Breast epithelium (tissue), 4 donors: ENCODE measurements at places on chromosomes 3 and 15. TPM values are rescaled to one million over a fixed set of nuclear protein-coding genes. Genes with fewer than 3 reads are reported as not detected.

Gene STRIT1
- not detected for total RNA-seq

DNA sequence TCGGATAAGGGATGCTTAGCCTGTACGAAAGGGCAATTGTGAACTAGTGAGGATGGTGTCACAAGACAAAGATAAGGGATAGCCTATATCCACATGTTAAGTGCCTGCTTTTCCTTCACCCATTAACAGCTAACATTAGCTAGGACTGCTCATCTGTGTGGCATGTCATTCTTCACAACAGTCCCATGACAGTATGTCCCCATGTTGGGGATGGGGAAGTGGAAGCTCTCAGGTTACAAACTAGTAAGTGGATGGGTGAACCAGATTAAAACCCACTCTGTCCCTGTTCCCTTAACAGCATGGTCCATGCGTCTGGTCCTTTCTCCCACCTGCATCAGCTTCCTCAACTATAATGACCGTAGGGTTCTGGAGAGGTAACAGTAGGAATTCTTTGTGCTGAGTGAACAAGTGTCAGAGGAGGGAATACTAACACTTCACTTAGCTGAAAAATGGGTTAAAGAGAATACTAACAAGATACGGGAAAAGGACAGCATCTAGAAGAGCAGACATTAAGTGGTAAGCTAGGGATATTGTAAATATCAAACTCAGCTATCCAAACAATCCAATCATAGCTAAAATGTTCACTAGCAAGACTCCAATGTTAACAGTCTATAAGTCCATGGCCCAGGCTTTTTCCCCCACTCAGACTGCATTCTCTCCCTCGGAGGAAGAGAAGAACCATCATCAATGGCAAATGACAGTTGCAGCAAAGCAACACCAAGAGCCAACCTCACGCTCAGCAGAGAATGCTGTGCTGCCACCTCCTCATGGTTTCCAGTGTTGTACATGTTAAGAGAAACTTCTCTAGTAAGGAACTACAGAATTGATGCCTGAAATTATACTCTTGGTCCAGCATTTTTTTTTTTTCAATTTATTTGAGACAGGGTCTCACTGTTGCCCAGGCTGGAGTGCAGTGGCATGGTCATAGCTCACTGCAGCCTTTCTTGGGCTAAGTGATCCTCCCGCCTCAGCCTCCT lies 5.0 kb downstream of the RPLP1 start:
- H3K27me3 ChIP-seq, result no peaks in the 10 kb centered on the region
- no peaks in the 10 kb centered on the region for H3K36me3 ChIP-seq
- no peak overlapping the region for H3K27ac ChIP-seq
- no peak for DNase-seq
- no peaks in the 10 kb centered on the region for H3K4me1 ChIP-seq

Gene DOCK3
- 0.66 TPM for total RNA-seq

- H3K4me3 ChIP-seq, result no peak overlapping the region
- H3K27me3 ChIP-seq, result no peaks in the 10 kb centered on the region
Measured at GRCh38 chr15:49843725-49844124, 222.9 kb downstream of the DTWD1 start.

DNA sequence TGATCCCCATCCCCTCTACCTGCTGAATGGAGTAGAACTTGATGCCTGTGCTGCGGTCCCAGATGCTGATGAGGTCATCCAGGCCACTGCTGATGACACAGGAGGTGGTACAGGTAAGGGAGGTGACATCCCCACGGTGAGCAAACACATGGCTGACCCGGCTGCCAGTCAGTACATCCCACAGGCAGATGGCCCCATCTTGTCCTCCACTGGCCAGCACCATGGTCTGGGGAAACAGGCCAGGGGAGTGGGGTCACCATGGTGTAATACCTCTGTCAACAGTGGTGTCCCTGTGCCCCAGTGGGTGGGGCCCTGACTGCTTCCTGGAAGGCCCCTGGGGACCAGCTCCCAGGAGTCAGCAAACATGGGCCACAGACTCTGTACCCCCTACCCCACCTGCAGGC lies 33.3 kb downstream of the PTPN23 start:
- H3K4me3 ChIP-seq, result no peak overlapping the region
- H3K36me3 ChIP-seq, result peaks cover 18% of the 10 kb centered on the region
- H3K4me1 ChIP-seq, result no peaks in the 10 kb centered on the region
- no peaks in the 10 kb centered on the region for H3K27me3 ChIP-seq
- H3K27ac ChIP-seq, result peak overlapping the region; percentile 64
- DNase-seq, result no peak

DNA sequence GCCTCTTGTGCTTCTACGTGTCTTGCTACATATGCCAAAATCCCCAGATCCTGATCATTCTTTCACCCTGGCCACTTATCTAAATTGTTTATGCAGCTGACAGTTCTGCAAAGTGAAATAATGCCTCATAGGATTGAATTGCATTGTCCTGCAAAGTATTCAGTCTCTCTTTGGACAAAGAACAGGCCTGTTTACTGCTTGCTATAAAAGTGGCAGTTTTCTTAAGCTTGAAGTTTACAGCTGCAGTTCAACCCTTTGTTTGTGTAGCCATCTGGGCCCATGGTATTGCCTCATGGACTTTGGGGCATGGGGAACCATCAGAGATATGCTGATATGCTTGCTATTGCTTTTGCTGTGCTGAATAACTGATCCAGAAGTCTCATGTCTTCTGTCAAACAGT lies 523.2 kb downstream of the OTOL1 start:
- no peaks in the 10 kb centered on the region for H3K36me3 ChIP-seq
- no peaks in the 10 kb centered on the region for H3K27me3 ChIP-seq
- no peak overlapping the region for H3K27ac ChIP-seq
- DNase-seq, result no peak
- H3K4me1 ChIP-seq, result no peaks in the 10 kb centered on the region

Gene CHL1
- total RNA-seq, result 49.8 TPM

DNA sequence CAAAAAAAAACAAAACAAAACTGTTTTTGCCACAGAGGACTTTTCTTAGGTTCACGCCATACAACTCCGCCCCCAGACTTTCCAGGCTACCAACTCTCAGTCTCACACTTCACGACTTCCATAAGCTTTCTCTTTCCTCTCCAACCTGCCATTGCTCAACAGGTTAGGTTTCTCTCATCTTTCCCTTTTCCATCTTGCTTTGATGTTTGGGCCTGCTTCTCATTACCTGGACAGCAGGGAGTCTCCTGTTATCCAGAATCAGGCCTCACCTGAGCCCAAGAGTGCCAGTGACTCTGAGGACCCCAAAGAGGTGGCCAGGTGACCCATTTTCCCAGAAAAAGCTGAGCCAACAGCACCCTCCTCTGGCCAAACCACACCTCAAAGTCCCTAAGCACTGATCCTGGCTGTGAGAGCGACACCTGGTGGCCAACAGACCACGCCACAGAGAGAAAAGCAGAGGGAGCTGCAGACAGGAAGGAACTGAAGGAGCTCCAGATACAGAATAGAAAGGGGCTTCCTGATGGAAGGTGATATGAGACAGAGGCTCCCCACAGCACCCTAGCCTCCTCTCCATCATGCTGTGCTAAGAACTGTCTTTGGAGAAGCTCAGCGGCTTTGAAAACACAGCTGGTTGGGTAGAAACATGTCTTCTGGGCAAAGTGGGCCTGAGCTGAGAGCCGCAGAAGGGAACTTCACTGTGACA lies 4.0 kb downstream of the CCDC51 start:
- H3K27me3 ChIP-seq, result no peaks in the 10 kb centered on the region
- peak overlapping the region; percentile 37 for H3K27ac ChIP-seq
- H3K4me1 ChIP-seq, result peaks cover under 1% of the 10 kb centered on the region
- DNase-seq, result peak; percentile 83

Gene PDIA3
- 107 TPM for total RNA-seq

GRCh38 chr3:169041677-169042171 lies 621.8 kb downstream of the MECOM start:
- H3K36me3 ChIP-seq, result no peaks in the 10 kb centered on the region
- H3K27ac ChIP-seq, result no peak overlapping the region
- no peaks in the 10 kb centered on the region for H3K27me3 ChIP-seq
- DNase-seq, result no peak
- H3K4me3 ChIP-seq, result no peak overlapping the region

- H3K27ac ChIP-seq, result no peak overlapping the region
- no peaks in the 10 kb centered on the region for H3K27me3 ChIP-seq
- H3K4me3 ChIP-seq, result no peak overlapping the region
- no peaks in the 10 kb centered on the region for H3K4me1 ChIP-seq
- no peaks in the 10 kb centered on the region for H3K36me3 ChIP-seq
Measured at GRCh38 chr3:165503825-165504224, 307.6 kb upstream of the SLITRK3 start.

- H3K4me3 ChIP-seq, result no peak overlapping the region
- H3K27ac ChIP-seq, result no peak overlapping the region
- no peaks in the 10 kb centered on the region for H3K4me1 ChIP-seq
- no peak for DNase-seq
- H3K27me3 ChIP-seq, result no peaks in the 10 kb centered on the region
Measured at GRCh38 chr15:65329288-65329983, 25.0 kb downstream of the RNU5B-1 start.

- no peaks in the 10 kb centered on the region for H3K27me3 ChIP-seq
- H3K4me1 ChIP-seq, result no peaks in the 10 kb centered on the region
- H3K27ac ChIP-seq, result no peak overlapping the region
- no peaks in the 10 kb centered on the region for H3K36me3 ChIP-seq
- H3K4me3 ChIP-seq, result no peak overlapping the region
- DNase-seq, result no peak
Measured at GRCh38 chr3:125146626-125147490, 65.7 kb downstream of the SLC12A8 start.
